ENCODE measurements at places on chromosomes 1 and 21. TPM values are rescaled to one million over a fixed set of nuclear protein-coding genes. Genes with fewer than 3 reads are reported as not detected.

DNA sequence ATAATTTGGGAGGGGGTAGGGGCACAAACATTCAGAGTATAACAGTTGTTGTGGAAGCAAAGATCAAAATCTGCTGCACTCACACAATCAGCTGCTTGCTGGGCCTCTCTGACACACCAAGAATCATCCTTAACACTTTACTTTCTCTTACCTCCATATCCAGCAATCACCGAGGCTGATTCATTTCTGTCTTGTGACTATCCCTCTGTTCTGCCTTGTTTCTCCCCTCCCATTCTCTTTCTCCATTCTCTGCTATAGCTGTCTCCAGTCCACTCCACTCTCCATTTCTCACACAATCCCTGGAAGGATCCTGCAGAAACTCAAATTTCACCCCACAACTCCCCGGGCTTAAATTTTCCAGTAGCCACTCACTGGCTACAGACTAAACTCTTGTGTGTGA, 91.8 kb upstream of the NGF start:
- DNase-seq: no peak

- peak; percentile 72 for DNase-seq
Observed at GRCh38 chr1:58618303-58618702, 41.3 kb upstream of the TACSTD2 start.

DNA sequence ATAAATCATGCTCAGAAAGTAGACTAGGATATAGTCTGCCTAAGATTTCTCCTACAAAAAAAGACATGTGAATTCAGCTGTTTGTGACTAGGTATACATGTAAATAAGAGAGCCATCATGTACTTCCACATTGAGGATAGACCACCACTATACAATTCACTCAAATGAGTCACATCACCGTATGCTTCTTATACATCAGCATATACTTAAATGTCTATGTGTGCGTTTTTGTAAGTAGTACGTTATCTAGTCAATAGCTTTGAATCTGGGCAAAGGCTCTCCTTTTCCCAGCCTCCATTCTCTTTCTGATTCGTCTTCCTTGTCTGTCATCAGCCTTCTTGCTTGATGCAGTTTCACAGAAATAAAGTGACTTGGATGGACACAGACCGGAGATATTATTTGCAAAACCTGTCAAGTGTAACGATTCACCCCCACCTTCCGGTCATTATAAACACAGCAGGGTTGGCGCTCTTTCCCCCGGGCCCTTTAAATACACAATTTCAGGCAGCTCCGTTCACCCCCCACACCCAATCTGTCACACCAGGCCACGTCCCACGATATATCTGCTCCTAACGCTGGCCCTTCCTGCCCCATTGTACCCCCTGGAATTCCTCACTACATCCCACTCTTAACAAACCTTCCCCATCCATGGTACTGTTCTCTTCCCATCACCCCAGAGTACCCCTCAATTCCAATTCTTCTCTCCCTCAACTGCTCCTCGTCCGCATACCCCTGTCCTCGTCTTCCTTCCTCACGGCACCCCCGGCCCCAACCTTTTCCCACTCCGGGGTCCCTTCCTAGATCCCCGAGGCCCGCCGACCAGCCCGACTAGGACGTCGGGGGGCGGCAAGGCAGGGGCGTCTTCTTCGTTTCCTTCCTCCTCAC, 636 bp downstream of the VAMP4 start:
- peak; percentile 74 for DNase-seq

DNA sequence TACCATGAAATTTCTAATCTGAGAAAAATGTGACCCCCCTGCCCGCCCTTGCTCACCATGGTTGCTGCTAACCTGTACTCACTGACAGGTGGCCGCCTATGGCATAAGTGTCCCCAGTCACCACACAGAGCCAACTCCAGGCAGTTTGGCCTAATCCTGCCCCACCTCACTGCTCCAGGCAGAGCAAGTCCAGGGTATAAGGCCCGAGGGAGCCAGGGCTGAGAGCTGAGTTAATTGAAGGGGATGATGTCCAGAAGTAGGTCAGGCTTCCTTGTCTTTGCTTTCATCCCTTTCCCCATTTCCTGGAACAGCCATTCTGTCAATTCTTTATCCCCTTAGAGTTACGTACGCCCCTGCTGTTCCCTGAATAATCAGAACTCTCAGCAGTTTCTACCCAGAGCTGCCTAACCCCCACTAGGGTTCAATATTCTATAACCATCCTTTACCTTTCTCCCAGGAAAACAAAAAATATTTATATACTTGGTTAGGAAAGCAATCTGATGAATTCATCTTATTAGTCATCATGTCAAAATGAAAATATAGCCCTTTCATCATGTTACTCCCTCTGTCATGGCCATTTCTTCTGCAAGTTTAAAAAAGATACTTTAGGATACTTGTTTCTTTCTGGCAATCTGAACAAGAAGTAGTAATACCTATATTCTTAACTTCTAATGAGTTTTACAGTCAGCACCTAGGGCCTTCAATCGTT, 29.4 kb upstream of the CD101 start:
- DNase-seq: no peak

The MIXL1 gene
- total RNA-seq: not detected

- no peak for DNase-seq
Observed at GRCh38 chr1:65698590-65698989, 94.1 kb upstream of the PDE4B start.

DNA sequence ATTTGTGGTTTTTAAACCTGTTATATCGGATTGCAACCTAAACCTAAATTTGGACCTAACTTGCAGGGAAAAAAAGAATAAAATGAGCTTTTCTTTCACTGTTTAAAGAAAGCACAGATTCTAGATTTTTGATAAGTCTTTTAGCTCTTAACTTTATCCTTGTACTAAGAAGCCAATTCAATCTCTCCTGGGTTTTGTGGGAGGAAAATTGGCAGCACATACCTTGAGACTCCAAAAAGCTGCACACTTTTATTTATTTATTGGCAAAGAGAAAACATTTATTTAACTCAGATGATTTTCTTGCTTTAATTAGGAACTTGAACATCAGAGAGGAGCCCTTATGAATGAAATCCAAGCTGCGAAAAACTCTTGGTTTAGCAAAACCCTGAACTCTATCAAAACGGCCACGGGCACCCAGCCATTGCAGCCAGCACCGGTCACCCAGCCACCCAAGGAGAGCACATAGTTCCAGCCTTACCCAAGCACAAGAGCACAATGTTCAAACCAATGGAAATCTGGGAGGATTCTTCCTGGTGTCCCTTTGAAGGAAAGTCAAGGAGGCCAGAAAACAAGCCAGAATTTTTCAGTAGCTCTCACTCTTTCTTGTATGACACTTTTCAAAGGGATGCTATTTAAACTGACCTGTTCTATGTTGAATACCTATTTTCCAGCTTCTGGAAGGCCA, 10.1 kb upstream of the CACYBP start:
- no peak for DNase-seq

GRCh38 chr1:241533326-241534115, 1.3 kb downstream of the KMO start:
- DNase-seq: no peak

GRCh38 chr1:183654706-183655105, 1.6 kb upstream of the APOBEC4 start:
- no peak for DNase-seq

- no peak for DNase-seq
Observed at GRCh38 chr21:29810871-29811270, 128.9 kb downstream of the GRIK1 start.

- DNase-seq: peak; percentile 43
Observed at GRCh38 chr1:110875216-110875731, 2.3 kb downstream of the CD53 start.

- no peak for DNase-seq
Observed at GRCh38 chr1:223833948-223834347, 11.8 kb downstream of the TP53BP2 start.

DNA sequence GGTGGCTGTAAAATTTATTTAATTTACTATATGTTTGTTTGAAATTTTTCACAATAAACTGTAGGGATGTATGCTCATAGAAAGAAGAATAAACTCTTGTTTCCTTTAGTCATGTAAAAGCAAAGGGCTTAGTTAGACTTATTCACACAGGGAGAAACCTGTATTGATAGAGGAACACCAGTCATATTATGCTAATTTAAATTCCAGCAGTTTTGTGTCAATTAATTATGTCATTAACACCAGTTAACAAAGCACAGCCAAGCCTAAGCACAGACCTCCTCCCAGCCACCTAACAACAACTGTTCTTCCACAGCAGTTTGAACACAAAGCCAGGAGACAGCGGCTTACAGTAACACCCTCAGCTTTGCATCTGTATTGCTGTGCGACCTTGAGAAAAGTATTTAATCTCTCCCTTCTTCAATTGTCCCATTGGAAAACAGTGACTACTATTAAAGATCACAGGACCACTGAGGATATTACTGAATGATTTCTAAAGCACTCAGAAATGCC, 260.8 kb upstream of the RRP15 start:
- no peak for DNase-seq

GRCh38 chr1:211932231-211932932, 101.8 kb upstream of the LPGAT1 start:
- no peak for DNase-seq

DNA sequence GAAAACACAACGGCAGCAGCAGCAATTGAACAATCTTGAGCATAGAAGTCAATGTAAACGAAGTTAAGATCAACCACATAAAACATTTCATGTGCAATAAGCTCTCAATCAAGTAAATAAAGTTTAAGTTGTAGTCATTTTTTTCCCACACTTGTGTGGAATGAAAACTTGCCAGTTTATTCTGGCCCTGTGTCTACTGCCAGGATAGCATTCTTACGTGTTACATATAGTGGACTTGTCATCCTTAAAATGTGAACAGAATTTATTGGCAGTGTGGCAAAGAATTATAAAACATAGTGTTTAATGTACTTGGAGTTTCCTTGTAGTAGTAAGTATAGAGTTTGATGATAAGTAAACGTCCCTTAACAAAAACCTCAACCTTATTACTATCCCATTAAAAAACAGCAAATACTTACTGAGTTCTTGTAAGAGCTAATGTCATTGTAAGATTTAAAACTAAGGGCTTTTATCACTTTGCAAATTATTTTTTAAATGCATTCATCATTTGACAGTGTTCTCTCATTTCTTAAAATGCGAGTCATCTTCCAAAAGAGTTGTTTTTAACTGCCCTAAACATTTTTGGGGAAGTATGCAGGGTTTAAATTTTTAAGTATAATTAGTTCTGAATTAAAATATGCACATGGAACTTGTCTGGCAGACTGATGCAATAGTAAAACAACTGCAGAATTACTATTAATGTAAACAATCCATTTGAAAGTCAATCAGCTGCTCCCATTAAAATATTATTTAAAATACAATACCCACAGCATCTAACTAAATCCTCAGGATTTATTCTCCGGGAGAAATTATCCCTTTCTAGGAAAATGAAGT, 7.9 kb downstream of the COX20 start:
- DNase-seq: no peak

GRCh38 chr1:116767782-116768382, 13.7 kb downstream of the CD2 start:
- no peak for DNase-seq

The OR2T11 gene
- total RNA-seq: not detected

DNA sequence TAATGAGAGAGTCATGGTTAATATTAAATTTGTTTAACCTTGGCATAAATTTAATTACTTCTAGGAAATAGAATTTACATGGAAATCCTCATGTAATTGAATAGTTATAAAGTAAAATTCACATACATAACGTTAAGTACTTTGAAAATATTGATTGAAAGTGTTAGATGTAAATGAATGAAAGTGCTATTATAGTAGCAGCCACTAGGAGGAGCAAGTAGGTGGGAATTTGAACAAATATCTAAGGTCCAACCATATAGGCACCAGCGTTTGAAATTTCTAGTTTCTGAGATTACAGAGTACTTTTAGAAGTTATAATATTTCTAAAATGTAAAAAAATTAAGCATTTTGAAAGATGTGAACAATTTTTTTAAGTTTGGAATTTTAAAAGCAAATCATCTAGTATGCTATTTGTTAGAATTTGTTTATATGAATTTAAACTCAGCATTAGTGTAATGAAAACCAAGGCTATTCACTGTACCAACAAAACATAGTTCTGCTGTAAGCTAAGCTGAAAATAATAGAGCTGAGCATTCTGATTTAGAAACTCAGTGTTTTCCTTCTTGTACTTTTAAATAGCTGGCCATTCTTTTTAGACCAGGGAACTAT, 3.3 kb downstream of the B3GALT2 start:
- peak; percentile 82 for DNase-seq

The SLC9C2 gene
- not detected for total RNA-seq

GRCh38 chr1:111204983-111205713, 4.7 kb upstream of the DENND2D start:
- no peak for DNase-seq

DNA sequence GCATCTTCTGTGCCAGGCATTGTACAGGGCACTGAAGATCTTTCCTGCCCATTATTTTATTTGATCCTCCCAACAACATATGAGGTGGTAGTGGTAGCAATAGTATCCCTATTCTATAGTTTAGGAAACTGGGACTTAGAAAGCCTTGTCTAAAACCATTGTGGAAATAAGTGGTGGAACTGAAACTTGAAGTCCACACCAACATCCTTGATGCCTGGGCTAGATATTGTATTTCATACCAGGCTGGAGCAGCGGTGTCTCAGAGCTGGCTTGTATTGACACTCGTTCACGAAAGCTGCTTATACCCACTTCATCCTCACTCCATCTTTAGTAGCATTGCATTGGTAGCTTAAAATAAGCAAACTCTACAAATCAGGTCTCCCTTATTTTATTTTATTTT, 9.7 kb upstream of the CTSS start:
- no peak for DNase-seq

DNA sequence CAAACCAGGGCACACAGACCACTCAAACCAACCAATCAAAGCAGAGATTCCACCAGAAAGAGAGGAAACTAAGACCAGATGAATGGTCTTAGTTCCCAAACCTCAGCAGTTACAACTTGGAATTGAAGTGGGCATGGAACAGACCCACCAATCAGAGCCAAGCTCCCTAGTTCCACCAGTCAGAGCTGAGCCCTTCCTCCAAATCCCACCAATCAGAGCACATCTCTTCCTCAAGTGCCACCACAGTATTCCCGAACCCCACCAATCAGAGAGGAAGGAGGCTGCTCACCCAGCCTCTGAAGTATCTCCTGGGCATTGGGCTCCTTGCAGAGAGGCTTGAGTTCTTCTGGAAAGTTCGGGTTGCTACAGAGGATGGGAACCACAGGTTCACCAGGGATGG, 1.4 kb downstream of the GUCA2A start:
- DNase-seq: no peak

- peak; percentile 24 for DNase-seq
Observed at GRCh38 chr1:185843297-185843869, 109.2 kb downstream of the HMCN1 start.

Data from stomach (tissue), 19 donors.